ENCODE measurements at places on chromosomes 6 and 20.

DNA sequence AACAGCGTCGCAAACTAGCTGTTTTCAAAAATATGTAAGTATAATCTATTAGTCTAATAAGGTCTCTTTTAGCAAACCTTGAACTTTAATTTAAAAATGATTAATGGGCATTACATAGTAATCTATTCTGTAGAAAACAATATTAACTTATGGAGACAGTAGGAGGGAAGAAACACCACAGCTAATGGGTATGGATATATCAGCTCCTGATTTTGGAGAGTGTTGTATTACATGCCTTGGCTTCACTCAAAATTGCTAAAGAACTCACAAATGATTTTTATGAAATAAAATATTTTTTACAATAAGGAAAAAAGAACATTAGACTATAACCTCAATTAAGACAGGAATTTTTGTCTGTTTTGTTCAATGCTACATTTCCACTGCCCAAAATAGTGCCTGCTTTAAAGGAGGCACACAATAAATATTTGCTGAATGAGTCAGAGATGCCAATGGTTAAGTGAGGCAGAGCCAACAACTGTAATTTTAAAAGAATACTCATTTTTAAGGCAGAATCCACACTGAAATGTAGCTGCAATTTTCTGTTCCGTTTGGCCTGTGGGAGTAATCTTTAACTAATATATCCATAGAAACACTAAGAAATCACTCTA is 15.7 kb downstream of the ATG5 start:
- no peak for DNase-seq

DNA sequence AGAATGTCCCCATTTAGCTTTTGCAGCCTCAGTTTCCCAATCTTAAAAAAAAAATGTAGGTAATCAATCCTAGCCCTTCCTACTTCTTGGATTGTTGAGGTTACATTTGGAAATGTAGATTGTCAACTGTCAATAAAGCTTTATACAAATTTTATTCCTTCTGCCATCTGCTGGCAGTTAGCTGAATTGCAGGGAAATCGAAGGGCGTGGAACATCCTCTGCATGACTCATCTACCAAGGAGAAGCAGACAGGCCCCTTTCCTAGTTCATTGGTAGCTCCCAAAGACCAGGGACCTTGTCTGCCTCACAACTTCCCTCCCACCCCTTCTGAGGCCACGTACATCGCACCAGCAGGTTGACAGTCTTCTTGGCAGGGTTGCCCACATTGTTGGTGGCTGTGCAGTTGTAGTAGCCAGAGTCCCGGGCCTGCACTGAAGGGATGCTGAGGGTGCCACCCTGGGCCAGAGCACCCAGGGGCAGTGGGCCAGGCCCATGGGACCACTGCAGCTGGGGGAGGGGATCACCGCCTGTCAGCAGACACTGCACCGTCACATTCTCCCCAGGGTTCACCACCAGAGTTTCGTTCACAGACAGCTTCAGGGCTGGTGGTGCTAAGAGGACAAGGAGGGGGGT is 43.6 kb downstream of the MDGA1 start:
- DNase-seq: peak; percentile 69

GRCh38 chr20:48035961-48036731 is 250.9 kb upstream of the SULF2 start:
- no peak for DNase-seq

GRCh38 chr6:107676042-107676441 is 148.1 kb downstream of the SCML4 start:
- DNase-seq: no peak

GRCh38 chr6:24909241-24910216 is 26.2 kb downstream of the RIPOR2 start:
- DNase-seq: peak; percentile 52

DNA sequence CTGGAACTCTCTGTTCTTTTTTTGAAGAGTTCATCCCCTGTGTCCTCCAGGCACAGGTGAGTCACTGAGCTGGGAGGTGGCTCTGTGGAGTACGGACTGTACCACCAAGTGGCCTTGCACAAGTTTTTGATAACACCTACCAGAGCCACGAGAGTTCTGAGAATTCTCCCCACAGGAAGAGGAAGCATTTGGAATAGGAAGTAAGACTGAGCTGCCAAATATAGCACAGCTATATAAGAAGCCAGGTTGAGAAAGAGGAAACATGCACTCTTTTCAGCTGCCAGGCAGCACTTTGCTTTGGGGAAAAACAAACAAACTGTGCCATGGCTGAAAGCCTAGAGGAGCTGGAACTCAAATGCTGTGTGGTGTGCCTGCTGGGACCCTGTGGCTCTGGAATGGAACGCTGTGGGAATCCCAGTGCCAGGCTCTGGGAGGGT is 70.8 kb upstream of the RIPOR2 start:
- peak; percentile 78 for DNase-seq

DNA sequence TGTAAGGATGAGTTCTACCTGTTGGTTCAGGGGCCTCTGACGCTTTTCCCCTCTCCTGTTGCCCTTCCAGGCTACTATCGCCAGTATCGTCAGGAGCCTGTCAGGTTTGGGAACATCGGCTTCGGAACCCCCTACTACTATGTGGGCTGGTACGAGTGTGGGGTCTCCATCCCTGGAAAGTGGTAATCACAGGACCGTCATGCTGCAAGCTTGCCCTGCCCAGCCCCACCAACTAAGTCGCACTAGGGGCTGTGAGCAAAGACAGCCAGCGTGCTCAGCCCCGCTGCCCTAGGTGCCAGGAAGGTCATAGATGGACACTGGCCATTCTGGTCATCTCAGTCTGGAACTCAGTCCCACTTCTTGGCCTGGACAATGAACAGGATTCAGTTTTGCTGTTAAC is 102.1 kb downstream of the FNDC1 start:
- no peak for DNase-seq

DNA sequence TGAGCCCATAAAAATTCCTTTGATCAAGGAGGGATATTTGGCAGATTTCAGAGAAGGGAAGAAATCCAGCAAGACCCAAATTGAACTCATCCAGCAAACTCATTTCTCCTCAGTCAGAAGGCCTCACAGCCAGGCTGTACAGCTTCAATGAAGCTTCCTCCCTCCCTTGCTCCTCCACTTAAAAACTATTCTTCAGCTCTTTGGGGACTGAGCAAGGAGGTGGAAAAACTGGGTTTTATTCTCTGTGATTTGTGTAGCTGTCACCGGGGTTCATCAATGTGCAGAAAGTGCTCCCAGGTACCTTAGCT is 158.7 kb upstream of the ZNF184 start:
- no peak for DNase-seq

- no peak for DNase-seq
Measured at GRCh38 chr6:168193816-168194721, 115.1 kb upstream of the FRMD1 start.

GRCh38 chr6:21610341-21610740 is 16.8 kb downstream of the SOX4 start:
- no peak for DNase-seq

DNA sequence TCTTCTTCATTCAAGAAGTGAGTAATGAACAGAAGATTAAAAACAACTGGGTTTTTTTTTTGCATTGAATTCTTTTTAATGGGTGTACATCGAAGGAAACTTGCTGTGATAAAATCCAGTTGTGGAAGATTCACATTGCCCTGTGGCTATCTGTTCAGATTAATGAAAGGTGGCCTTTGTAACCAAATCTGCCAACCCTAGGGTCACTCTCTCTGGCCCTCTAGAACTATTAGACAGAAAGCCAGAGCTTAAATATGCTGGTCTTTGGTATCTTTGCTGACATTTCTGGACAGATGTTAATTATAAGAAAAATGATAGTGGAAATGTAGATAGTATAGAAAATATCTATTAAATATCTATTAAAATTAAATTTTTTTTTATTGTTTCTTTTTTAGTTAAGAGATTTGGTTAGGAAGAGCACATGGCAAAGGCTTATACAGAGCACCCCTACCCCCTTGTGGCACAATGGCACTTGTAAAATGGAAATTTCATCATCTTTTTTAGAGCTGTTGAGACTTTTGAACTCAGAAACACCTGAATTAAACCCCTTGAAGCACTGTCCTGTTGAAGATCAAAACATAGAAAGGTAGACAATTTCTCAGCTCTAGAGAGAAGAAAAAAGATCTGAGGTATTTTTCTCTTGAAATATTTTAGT is 572.5 kb downstream of the PKHD1 start:
- DNase-seq: no peak

- DNase-seq: no peak
Measured at GRCh38 chr20:47231382-47232039, 125.0 kb downstream of the ZMYND8 start.

DNA sequence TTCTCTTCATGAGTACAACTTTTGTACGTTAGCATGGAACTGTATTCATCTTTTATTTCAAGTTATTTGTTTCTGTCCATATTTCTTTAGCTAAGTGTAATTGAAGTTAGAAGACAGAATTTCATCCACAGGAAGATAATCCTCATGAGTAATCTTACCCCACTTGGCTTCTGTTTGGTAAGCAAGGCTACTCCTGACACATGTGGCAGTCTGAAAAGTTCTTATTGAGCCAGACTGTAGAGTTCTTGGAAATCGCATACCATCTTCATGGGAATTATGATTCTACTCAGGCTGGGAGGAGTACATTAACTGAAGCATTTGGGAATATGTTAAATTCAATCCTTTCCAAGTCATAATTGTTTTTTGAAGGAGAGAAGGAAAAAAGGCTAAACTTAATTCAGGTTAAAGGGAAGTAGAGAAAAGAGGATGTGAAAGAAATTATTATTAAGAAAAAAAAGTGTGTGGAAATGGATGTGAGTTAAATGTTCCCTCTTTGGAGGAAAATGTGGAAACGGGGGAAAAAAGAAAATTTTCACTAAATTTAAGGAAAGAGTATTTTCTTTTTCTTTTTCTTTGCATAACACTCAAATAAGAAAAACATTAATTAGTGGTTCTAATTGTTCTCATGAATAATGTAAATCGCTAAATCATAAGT is 41.5 kb upstream of the TENT5A start:
- DNase-seq: no peak

GRCh38 chr20:56406910-56407309 is 5.2 kb upstream of the CASS4 start:
- DNase-seq: no peak

DNA sequence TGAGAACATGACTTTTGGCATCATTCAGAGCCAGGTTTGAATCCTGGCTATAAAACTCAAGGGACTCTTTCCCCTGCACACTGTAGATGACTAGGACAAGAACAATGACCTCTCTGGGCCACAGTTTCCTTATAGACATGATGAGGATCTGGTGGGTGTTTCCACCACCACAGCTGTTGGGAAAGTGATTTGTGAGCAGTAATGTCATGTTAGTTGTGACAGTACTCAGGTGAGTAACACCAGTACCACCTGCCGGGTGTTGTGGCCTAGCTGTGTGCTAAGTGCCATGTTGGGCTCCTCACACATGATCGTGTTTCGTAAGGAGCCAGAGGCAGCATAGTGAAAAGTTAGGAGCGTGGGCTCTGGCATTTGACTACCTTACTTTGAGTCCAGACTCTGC is 24.1 kb downstream of the HM13 start:
- DNase-seq: no peak

- peak; percentile 12 for DNase-seq
Measured at GRCh38 chr6:149560736-149561135, 5.4 kb upstream of the GINM1 start.

DNA sequence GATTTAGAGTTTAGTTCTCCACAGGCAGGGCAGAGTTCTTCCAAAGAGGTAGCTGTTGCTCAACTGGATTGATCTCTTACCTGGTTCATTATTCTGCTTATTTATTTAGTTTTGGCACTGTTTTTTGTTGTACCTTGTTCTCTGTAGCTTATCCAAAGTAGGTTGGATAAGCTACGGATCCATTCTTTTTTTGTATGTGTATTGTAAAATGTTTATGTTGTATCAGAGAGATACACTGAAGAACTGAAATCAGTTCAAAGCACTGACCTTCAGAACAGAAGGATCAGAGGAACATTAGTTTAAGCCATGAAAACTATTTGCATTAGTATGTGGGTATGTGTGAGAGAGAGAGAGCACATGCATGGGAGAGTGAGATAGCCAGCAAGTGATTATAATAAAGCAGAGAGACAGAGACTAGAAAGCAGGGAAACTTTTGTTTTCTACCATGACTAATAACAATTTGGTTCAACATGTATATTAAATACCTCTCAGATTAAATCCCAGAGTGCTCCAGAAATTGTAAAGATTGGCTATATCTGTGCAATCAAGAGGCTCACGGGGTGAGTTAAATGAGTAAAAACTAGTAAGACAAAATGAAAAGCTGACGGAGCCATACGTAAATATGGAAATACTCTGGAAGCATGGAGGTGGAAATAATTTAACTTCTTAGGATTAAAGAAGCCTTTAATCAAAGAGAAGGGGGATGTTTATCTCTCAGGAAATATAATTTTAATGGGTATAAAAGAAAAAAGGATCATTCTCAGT is 40.2 kb downstream of the ITCH start:
- no peak for DNase-seq

DNA sequence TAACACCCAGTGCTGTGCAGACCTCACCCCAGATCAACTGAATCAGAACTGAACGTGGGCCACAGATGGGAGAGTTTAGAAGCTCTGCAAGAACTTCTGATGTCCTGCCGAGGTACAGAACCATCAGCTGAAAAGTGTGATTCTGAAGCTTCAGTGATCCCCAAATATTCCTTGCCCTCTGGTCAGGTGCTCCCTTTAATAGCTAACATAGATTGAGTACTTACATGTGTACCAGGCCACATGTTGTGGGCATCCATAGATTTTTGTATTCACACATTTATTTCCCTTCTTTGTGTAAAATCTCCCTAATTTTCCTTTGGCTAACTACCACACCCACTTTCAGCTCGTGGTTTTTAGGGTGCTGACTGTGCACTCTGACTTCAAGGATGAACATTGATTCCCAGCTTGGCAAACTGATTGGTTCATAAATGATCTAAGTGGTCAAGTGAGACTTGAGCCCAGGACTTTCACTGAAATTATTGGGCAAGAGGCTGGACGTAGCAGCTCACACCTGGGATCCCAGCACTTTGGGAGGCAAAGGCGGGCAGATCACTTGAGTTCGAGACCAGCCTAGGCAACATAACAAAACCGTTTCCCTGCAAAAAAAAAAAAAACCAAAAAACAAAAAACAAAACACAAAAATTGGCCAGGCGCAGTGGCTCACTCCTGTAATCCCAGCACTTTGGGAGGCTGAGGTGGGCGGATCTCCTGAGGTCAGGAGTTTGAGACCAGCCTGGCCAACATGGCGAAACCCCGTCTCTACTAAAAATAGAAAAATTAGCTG is 162.2 kb downstream of the BCAS1 start:
- DNase-seq: no peak

- no peak for DNase-seq
Measured at GRCh38 chr6:41013466-41014153, 25.4 kb downstream of the UNC5CL start.
